Smooth muscle cell of the pulmonary artery (primary cell): ENCODE measurements at places on chromosomes 1 and 21. TPM values are rescaled to one million over a fixed set of nuclear protein-coding genes. Genes with fewer than 3 reads are reported as not detected.

The MROH9 gene
- total RNA-seq, result 0.07 and 0.39 TPM in 2 replicates

The DMBX1 gene
- not detected in 2 replicates for total RNA-seq

The NEK7 gene
- 285 and 301 TPM in 2 replicates for total RNA-seq

The NBPF4 gene
- total RNA-seq, result 0.13 TPM in 1 of 2 replicates, not detected in the other

The MYCL gene
- 0.33 and 1.4 TPM in 2 replicates for total RNA-seq

The IFI44L gene
- total RNA-seq, result 3.8 and 6.5 TPM in 2 replicates

The S100A14 gene
- 0.13 TPM in 1 of 2 replicates, not detected in the other for total RNA-seq

The ASCL5 gene
- not detected in 2 replicates for total RNA-seq

The NHLH1 gene
- total RNA-seq, result 0.07 TPM in 2 replicates

The PLA2G4A gene
- 20.1 and 41.2 TPM in 2 replicates for total RNA-seq

The LYPLA2 gene
- 33.0 and 38.6 TPM in 2 replicates for total RNA-seq

The MSH4 gene
- total RNA-seq, result 0.33 and 0.52 TPM in 2 replicates

The CELA3B gene
- not detected in 2 replicates for total RNA-seq

The SNX27 gene
- 31.5 and 36.0 TPM in 2 replicates for total RNA-seq

The CHAF1B gene
- total RNA-seq, result 1.2 and 1.6 TPM in 2 replicates

The FAM72B gene
- 0.66 and 1.3 TPM in 2 replicates for total RNA-seq

The UBE2U gene
- not detected in 2 replicates for total RNA-seq

The SPRR2B gene
- not detected in 2 replicates for total RNA-seq

The HNRNPR gene
- 54.5 and 60.1 TPM in 2 replicates for total RNA-seq

The LRRC3 gene
- 0.26 and 0.65 TPM in 2 replicates for total RNA-seq

The SPRR2F gene
- total RNA-seq, result not detected in 2 replicates

The ZNF593OS gene
- not detected in 2 replicates for total RNA-seq

The GPR3 gene
- total RNA-seq, result 0.20 and 0.50 TPM in 2 replicates

The C4BPA gene
- total RNA-seq, result not detected in 2 replicates

The OLFM3 gene
- not detected in 2 replicates for total RNA-seq

The F3 gene
- total RNA-seq, result 22.9 and 114 TPM in 2 replicates

The TMEM59 gene
- total RNA-seq, result 478 and 637 TPM in 2 replicates

The AGO3 gene
- 24.0 and 39.5 TPM in 2 replicates for total RNA-seq
